Nucleus accumbens (tissue), 56 donors: ENCODE measurements at places on chromosomes 6 and 20.
A peak's percentile ranks its signal among the peaks of the same experiment; 100 is the strongest.

DNA sequence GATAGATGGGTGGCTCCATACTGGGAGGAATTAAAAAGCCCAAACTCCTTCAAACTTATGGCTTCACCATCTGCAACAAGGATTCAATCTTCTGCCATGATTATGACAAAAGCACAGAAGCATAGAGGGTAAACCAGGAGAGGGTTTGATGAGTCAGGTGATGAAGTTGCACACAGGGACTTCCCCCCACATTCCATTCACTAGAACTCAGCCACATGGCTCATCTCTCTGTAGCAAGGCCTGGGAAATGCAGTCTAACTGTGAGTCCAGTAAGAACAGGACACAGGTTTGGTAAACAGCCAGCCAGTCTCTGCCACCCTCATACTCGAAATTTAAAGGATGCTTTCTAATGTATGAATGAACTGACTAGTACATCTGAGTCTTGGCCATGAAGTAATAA lies 142.9 kb downstream of the HIVEP2 start:
- no peak for DNase-seq

DNA sequence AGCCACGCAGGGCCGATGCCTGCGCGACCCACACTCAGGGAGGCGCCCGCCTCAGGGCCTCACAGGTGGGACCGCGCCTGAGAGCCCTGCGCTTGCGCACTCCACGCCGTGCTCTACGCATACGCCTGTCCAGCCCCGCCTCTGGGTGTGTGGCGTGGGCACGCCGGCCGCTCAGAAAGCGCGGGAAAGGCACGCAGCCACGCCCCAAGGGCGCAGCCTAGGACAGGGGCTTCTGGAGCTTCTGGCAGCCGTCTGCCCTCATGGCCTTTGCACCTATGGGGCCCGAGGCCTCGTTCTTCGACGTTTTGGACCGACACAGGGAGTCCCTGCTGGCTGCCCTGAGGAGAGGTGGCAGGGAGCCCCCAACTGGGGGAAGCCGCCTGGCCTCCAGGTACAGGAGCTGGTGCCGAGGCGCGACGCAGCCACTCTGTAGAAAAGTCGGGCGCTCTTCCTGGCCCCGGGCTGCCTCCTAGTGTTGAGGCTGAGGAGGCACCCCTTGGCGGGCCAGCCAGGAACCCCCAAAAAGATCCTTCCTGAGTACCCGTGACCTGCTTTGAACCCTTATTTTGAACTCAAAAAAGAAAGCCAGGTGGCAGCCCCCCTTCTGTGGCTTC lies at the start of gene SPO11:
SPO11 (plus strand) TSS at position 196 of the 614 bp plus-strand sequence; CDS start at position 261, 65 bp downstream.
- no peak for DNase-seq

GRCh38 chr20:22700367-22700766 lies 116.0 kb upstream of the FOXA2 start:
- no peak for DNase-seq

GRCh38 chr6:42451333-42452170 lies at the start of gene TRERF1:
TRERF1 (minus strand) TSS chr6:42451926; CDS start chr6:42269590, 182,336 bp downstream.
- peak; percentile 67 for DNase-seq

DNA sequence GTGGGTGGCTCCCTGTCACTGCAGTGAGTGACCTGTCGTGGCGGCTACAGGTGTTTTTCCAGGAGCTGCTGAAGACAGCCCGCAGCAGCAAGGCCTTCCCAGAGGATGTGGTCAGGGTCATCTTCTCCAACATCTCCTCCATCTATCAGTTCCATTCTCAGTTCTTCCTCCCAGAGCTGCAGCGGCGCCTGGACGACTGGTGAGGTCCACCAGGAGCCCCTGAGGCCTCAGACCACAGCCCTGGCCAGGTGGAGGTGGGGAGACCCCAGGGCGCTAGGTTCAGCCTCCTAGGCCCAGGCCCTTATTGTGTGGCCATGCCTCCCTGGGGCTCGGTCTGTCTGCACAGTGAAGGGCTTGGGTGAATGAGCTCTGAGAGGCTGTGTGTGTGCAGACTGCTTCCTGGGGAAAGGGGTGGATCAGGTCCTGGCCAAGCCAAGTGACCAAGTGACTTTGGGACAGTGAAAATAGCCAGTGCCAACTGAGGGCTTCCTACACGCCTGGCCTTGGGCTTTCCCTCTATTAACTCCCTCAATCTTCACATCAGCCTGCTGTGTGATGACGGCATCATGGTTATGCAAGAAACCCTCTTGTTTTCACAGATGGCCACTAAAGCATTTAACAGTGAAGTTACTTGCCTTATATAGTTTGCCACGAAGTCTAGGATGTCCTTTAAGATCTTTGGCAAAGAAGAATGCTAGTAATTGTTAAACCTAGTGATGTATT lies 6.4 kb downstream of the FGD2 start:
- no peak for DNase-seq
